ENCODE measurements at places on chromosomes 13 and 19.
A peak's percentile ranks its signal among the peaks of the same experiment; 100 is the strongest.

DNA sequence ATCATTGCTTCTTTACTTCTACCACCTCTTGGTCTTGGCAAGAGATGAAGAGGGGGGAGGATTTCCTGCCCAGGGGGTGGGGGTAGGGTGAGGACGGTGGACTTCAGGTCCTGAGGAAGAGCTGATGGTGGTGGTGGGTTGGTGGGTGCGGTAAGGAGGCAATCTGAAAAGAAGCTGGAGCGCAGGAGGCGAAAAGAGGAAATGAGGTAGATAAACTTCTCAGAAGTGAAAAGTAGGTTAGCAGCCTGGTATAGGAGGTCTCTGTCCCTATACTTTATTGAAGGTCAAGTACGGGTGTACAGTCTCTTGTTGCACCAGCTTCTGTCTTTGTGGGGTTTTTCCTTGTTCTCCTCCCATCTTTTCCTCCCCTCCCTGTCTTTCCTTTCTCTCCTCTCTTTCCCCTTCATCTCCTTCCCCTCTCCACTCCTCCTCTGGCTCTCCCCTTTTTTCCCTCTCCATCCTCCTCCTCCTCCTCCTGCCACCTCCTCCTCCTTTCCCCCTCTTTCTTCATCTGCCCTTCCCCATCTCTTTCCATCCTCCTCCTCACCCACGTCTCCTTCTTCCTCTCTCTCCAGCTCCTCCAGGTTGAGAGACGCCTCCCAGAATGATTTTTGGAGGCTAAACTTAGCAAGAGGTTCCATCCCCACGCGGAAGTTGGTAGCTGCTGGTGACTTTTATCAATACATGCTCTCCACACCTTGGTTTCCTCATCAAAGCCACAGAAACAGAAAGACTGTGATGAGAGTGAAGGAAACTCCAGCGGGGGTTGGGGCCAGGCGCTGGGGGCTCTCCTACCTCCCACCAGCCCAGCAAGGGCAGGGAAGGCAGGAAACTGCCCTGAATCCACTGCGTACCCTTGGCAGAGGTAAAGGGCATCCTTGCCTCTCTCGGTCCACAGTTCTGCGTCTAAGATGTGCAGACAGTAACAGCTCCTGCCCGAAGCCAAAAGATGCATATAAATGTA is 15.3 kb downstream of the TNFSF14 start:
- DNase-seq = no peak

- DNase-seq = no peak
Observed at GRCh38 chr13:39585219-39585618, 17.8 kb downstream of the LHFPL6 start.

- DNase-seq = no peak
Observed at GRCh38 chr13:89749888-89750287, 1597.6 kb upstream of the MIR17HG start.

- DNase-seq = no peak
Observed at GRCh38 chr13:97798836-97799235, 154.6 kb upstream of the IPO5 start.

DNA sequence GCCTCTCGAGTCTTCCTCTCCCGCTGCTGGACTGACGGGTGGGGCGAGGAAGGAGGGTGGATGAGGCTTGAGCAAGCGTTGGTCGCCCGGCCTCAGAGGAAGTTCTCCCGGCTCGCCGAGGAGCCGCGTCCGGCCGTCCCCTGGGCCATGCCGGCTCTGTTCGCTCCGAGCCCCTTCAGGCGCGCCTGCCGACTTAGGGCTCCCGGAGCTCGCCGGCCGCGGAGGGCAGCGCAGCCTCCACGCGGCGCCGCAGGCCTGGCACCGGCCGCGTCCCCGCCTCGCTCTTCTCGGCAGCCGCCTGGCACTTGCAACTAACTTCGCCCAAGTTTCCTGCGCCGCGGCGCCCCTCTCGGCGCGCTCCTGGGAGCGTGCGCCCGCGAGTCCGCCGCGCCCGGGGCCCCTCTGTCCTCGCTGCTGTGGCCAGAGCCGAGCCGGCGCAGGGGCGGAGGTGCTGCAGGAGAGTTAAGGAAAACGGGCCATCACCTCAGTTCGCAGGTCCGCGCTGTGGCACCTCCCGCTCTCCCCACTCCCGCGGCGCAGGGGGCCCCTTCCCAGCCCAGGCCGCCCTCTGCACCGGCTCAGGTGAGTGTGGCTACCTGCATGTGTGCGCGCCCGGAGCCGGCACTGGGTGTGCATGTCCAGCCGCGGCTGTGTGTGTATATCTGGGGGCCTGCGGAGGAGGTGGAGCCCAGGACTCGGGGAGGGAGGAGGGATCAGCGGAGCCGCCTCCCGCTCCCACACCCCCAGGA is 641 bp upstream of the SOX21 start:
- DNase-seq = peak; percentile 51

DNA sequence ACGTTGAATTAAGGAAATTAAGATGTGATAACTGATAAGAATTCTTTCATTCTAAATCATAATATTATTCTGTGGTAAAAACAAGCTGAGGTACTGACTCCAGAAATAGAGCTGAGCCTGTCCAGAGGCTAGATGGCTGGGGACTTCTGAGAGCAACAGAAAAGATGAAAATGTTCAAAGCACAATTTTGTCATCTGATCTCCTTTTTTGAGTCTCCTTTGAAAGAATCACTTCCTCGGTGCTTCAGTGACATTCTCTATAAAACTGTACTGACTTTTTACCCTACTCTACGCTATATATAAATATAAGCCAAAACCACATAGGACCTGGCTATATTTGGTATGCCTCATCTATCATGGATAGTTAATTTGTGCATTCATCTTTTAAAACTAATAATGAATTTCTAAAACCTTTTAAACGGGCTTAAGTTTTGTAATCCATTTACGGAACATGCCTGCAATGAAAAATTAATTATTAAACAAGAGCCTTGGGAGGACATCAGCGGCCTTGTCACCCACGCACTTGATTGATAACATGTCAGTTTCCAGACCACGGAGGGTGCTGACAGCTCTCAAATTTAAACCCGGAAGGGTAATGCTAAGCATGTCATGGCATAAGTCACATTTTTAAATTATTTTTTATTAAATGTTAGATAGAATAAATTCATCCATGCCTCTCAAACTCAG is 235.5 kb downstream of the PCDH9 start:
- DNase-seq = no peak

DNA sequence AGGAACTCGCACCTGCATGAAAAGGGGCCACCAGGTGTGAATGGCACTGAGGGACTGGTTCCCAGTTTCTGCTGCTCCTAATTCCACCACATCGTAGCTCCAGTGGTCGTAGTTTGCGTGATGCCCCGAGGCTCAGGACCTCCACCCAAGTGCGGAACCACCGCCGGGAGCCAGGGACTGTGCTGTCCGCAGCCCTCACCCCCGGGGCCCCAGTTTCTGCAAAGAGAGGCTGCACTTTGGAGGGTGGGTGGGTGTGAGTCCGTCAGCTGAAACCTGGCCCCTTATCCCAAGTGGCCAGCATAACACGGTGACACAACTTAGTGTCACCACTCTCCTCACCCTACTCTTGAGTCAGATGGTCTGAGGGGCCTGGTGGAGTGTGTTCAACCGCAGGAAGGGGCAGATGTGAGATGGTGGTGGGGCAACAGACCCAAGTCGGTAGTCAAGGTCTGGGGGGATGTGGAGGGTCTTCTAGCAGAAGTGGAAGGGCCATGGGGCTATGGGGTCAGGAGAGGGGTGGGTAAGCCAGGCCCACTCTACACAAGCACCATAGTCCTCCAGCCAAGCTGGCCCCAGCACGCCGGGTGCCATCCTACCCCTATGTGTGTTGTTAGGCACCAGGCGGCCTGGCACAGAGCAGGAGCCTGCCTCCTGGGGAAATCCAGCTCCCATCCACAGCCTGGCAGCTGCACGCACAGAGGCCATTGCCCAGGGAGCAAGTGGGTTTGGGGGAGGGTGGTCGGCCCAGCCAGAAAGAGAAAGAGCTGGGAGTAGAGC is 1301.6 kb downstream of the UQCRFS1 start:
- DNase-seq = no peak

DNA sequence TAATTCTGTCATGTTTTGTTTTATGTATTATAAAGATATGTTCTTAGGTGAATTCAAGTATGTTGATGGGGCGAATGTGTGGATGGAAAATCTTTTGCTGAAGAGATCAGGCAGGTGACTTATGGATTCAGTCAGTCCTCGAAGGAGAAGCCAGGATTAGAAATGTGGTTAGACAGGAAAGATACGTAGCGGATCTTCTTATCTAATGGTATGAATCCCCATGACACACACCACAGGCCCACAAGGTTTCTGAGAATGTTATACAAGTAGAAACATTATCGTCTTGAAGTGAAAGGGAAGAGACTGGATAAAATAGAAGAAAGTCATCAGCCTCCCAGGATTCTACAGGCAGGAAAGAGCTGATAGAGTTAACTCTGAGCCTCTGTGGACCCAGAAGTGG is 69.0 kb upstream of the RFXAP start:
- no peak for DNase-seq

- no peak for DNase-seq
Observed at GRCh38 chr19:41369769-41370168, 5.8 kb upstream of the B9D2 start.

GRCh38 chr13:73225990-73226389 is 167.2 kb downstream of the KLF5 start:
- DNase-seq = no peak

- peak; percentile 14 for DNase-seq
Observed at GRCh38 chr19:4676955-4677731, 7.0 kb upstream of the MYDGF start.

GRCh38 chr13:109144693-109145437 is 515.5 kb downstream of the MYO16 start:
- no peak for DNase-seq

DNA sequence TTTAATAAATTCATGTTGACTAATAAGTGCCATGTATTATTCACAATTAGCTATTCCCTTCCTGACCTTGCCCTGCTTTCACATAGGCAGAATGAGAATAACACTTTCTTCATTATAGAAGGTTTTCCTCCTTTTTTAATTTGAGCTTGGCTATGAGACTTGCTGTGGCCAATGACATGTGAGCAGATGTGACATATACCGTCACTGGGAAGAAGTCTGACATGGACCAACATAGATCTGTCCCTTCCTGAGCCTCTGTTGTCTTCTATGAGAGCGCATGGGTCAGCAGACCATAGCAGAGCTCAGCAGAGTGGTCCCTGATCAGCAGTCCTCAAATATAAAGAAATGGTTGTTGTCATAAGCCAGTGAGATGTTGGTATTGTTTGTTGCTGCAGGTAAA is 163.9 kb downstream of the DACH1 start:
- DNase-seq = no peak

DNA sequence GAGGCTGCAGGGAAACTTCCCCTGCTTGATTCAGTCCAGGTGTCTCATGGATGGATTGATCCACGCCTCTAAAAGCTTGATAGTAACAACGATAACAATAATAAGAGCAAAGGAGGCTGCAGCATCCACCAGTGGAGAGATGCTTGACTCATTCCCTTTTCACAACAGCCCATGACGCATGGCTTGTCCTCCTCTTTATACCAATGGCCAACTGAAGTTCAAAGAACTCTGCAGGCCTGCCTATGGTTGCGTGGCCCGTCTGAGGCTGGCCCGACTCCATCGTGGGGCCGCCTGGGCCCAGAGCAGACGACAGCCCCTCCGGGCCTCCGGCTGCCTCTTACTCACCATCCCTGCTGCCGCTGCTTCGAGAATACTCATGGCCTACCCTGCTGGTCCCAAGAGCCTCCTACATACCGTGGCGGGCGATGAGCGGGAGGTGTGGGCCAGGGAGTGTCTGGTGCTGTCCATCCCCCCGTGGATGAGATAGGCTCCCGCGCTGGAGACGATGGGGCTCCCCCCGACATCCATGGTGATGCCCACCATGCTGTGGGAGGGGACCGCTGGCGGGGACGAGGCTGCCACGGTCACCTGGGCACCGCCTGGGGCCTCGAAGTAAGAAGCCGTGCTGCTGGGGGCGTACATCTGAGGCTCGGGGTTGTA is 61.8 kb upstream of the RANBP3 start:
- no peak for DNase-seq

DNA sequence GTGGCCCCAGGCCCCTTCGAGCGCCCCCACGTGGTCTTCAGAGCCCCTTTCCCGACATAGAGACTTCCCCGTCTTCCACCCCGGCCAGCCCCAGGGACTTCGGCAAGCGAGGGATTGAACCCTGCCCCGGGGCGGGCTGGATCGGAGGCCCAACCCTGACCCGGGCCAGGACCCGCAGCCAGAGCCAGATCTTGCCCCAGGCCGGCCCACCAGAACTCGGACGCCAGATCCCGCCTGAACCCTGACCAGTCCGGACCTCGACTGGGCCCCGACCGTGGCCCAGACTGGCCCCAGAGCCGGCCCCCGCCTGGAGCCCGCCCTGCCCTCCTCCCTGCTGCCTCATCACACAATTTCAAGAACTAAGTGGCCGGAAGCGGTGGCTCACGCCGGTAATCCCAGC is 253 bp upstream of the TPTE2 start:
- no peak for DNase-seq

DNA sequence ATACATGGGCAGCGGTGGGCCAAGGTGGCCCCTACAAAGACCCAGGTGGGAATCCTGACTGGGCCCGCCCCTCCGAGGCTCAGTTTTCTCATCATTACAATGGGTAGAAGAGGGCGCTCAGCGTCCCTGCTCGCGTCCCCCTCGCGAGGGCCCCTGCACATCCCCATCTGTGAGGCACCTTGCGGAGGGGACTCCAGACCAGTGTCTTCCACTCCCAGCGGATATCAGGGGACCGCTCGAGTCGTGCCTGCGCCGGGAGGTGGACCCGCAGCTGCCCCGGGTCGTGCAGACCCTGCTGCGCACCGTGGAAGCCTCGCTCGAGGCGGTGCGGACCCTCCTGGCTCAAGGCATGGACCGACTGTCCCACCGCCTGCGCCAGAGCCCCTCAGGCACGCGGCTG is 15.3 kb upstream of the COLGALT1 start:
- DNase-seq = no peak

- no peak for DNase-seq
Observed at GRCh38 chr13:112734696-112735547, 45.1 kb downstream of the ATP11A start.

DNA sequence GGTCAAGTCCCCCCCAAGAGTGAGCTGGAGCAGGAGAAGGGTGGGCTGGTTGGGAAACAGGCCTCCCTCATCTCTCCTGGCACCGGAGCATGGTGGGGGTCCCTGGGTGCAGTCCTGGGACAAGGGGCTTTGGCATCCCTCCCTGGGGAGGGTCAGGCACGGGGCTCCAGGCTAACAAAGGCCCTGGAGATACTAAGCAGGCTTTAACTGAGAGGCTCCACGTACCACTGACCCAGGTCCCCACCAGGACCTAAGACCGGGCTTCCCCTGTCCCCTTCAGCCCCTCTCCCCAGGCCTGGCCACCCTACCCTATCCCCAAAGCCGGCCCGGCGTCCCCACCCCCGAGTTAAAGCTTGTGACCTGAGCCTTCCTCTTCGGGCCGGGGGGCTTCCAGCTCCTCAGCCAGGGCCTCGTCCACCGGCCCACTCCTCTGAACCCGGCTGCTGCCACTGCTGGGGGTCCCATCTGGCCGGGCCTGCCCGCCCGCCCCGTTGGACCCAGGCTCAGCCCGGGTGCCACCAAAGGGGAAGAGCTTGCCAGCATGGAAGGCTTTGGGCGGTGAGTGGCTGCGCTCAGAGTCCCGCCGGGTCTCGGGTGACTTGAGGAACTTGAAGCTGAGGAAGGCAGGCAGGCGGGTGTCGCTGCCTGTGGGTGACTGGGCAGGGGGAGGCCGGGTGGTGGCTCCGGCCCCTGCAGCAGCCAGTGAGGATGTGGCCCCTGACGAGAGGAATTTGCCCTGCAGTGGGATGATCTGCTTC is 10.1 kb downstream of the ANO8 start:
- DNase-seq = no peak

Measured in NCI-H510A treated with DMSO at 0.1 percent for 48 hours (cell line).